ENCODE measurements at places on chromosomes 7 and 10.

GRCh38 chr7:77403957-77404356, 12.2 kb downstream of the GSAP start:
- no peak for DNase-seq

- no peak for DNase-seq
Measured at GRCh38 chr10:29532256-29532878, 102.4 kb downstream of the SVIL start.

- DNase-seq = no peak
Measured at GRCh38 chr7:65004575-65004974, 1.9 kb downstream of the ERV3-1 start.

DNA sequence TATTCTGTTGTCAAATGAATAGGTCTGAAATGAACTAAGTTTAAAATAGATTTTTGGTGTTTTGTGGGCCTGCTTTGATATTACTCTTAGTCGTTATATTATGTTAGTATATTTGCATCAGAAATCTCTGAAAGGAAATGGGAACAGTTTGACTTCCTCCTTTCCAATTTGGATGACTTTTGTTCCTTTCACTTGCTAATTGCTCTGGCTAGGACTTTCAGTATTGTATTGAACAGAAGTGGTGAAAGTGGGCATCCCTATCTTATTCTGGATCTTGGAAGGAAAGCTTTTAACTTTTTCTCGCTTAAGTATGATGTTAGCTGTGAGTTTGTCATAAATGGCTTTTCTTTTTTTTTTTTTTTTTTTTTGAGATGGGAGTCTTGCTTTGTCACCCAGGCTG, 273.6 kb upstream of the DKK1 start:
- no peak for DNase-seq

- no peak for DNase-seq
Measured at GRCh38 chr10:59383436-59383835, 21.1 kb upstream of the FAM13C start.

Data from ecto neural progenitor cell (in vitro differentiated cells).